ENCODE measurements at places on chromosomes 16 and 17. TPM values are rescaled to one million over a fixed set of nuclear protein-coding genes. Genes with fewer than 3 reads are reported as not detected.
A peak's percentile ranks its signal among the peaks of the same experiment; 100 is the strongest.

ZNF652 gene
- 22.9 TPM for total RNA-seq

HOXB9 gene
- total RNA-seq: 0.04 TPM

LRRC46 gene
- total RNA-seq: 0.21 TPM

DNA sequence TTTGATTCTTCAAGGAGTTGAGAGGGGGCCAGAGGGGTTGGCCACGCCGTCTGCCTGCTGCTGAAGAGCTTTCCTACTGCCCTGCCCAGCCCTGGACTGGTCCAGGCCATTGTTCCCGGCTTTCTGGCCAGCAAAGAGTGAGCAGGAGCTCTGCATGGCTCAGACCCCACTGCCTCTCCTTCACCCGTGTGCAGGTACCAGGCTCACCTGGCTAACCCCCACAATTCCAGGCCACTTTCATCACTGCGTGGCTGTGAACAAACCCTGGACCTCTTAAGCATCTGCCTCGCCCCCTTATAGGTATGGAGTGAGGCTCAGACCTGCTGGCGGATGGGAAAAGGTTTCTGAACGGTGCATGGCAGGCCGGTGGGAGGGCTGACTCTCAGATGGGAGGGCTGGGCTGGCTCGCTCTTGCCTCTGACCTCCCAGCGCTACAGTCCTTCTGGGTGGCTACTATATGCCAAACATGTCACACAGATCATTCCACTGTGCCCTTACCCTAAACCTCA lies 8.9 kb downstream of the ZNF319 start:
- DNase-seq: peak; percentile 13

DNA sequence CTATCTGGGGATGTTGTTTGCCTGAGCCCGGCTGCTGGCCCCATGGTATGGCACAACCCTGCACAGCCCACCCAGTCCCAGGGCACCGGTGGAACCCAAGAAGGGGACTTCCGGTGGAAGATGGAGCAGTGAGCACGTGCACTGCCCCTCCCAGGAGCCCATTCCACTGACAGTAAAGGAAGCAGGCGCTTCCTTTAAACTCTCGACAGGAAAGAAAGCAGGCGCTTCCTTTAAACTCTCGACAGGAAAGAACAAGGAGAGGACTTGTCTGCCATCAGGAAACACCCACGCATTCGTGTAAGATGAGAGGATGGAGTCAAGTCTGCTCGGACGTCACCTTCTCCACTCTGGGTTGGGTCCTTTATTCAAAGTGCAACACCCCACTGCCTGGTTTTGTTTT lies 53.7 kb downstream of the IL21R start:
- no peak for DNase-seq

Data from H7 (cell line).